Mammary epithelial cell (primary cell): ENCODE measurements at places on chromosomes 7 and 10. TPM values are rescaled to one million over a fixed set of nuclear protein-coding genes. Genes with fewer than 3 reads are reported as not detected.

Gene AEBP1
- 0.06 TPM for polyA plus RNA-seq

Gene RBM20
- not detected for polyA plus RNA-seq

Gene MARCHF5
- 22.3 TPM for polyA plus RNA-seq

Gene EGR2
- polyA plus RNA-seq = 0.23 TPM

Gene COG5
- 24.2 TPM for polyA plus RNA-seq

Gene NFE2L3
- polyA plus RNA-seq = 6.8 TPM

Gene C10orf53
- not detected for polyA plus RNA-seq

Gene CCL24
- not detected for polyA plus RNA-seq

Gene SLC16A12
- polyA plus RNA-seq = 0.07 TPM

Gene ATOH7
- 0.03 TPM for polyA plus RNA-seq

Gene GRID2IP
- 0.01 TPM for polyA plus RNA-seq

Gene NUTM2E
- polyA plus RNA-seq = not detected

Gene PON1
- polyA plus RNA-seq = not detected

Gene CCDC7
- 0.46 TPM for polyA plus RNA-seq

Gene MYOZ1
- polyA plus RNA-seq = not detected

Gene COPG2
- polyA plus RNA-seq = 27.3 TPM

Gene TAS2R41
- not detected for polyA plus RNA-seq

Gene KIAA1549
- 2.4 TPM for polyA plus RNA-seq

DNA sequence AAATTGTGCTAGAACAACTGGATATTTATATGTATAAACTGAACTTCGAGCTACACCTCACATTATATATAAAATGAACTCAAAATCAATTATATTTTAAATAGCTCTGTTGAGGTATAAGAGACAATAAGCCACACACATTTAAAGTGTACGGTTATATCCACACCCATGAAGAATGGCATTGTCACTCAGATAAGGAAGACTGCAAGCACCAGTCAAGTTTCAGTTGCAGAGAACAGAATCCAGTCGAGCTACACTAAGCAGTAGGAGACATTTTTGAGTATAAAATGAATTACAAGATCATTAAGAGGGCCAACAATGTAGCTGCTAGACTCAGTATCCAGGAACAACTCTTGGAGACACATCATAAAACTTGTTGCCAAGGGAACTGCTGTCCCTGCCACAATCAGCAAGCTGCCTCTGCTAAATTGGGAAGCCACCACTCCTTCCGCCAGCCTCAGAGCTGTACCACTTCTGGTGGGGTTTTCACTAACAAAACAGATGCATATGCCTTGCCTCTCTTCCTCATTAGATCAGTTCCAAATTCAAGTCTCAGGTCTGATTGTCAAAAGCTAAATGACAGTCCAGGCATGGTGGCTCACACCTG, 19.6 kb upstream of the GPNMB start:
- no peak for DNase-seq

GRCh38 chr7:157601530-157601929, 264.7 kb downstream of the DNAJB6 start:
- no peak for DNase-seq

GRCh38 chr7:587767-588166, 68.1 kb upstream of the PDGFA start:
- DNase-seq = no peak

GRCh38 chr7:31935124-31936054, 134.8 kb downstream of the PDE1C start:
- DNase-seq = no peak

GRCh38 chr10:26335574-26336093, 102.5 kb upstream of the APBB1IP start:
- DNase-seq = no peak

DNA sequence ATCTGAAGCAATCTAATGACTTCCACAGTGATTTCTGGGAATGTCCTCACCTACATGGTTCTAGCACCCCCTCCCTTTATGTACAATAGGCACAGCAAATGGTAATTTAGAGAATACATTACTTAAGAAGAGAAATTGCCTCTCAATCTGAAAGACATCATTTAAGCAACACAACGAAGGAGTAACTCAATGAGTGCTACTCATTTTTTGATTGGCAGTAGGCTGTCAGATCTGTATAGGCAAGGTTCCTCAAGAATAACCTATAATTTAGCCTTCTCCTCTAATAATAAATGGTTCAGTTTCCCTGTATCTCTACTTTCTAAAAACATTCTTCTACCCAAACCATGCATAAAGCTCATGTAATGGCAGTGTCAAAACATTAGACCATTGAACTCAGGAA, 30.6 kb upstream of the SEMA3C start:
- no peak for DNase-seq

- no peak for DNase-seq
Measured at GRCh38 chr7:66313886-66314568, 108.9 kb downstream of the TPST1 start.

GRCh38 chr10:98374217-98374985, 40.6 kb downstream of the PYROXD2 start:
- peak; percentile 75 for DNase-seq

- no peak for DNase-seq
Measured at GRCh38 chr10:130740166-130740565, 571.4 kb downstream of the TCERG1L start.

DNA sequence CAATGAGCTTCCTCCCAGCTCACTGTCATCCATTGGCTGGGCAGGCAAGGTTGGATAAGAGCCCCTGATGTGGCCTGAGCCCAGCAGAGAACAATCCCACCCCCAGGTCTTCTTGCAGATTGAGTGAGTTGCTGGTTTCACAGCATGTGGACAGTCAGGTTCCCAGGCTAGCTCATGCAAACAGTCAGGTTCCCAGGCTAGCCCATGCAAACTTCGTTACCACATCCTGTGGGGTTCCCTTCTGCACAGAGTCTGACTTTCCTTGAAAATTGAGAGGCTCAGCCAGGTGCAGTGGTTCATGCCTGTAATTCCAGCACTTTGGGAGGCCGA, 67.1 kb downstream of the TMEM130 start:
- no peak for DNase-seq

DNA sequence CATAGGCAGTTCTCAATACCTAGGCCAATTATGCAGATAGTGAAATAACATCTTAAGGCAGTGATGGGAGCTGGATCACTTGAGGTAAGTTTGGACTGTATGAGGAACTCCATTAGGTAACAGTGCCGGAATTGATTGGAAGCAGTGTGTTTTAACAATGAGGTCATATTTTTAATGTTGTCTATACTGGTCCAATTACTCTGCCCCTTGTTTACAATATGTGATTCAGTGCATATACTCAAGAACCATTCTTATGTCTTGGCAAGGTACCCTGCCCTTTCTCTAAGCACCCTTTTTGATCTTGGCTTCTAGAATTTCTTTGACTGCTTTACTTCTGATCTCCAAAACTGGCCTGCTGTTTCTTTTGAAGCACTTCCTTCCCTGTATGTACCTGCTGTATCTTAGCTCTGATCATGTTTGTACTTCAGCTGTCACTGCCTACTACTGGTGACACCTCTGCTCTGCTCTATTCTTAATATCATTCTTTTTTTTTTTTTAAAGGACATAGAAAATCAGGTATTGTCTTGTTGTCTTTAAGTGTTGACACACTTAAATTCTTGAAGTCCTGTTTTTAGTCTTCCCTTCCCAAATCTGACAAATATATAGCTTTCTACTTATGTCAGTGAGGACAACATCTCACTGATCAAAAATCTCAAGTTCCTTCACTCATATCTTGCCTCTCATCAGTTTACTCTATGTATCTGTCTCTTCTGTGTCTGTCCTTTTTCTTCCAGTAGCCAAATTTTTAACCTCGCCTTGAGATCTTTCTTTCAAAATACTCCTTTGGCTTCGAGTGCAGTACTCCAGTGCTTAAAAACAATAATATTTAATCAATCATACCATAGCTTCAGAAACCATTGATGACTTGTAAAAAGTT, 46.4 kb upstream of the RPA3 start:
- no peak for DNase-seq

GRCh38 chr10:27100813-27101347, 586 bp upstream of the ANKRD26 start:
- no peak for DNase-seq

- DNase-seq = no peak
Measured at GRCh38 chr7:157299613-157300368, 37.0 kb upstream of the DNAJB6 start.

DNA sequence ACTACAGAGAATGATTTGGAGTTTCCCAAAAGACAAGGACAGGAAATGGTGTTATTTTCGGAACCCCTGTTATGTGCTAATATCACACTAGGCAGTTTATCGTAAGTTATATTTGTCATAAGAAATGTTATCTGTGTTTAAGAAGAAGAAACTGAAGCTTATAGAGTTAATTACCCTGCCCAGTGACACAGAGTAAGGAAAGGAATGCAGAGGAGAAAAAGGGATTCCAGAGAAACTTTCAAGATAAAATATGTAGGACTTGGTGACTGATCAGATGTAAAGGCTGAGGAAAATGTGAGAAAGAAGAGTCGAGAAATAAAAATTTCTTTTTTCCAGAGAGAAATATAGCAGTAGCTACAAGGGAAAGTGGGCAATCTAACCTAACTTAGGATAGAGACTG, 63.5 kb upstream of the ZNF746 start:
- no peak for DNase-seq

- DNase-seq = peak; percentile 54
Measured at GRCh38 chr10:71964098-71964742, at the start of gene CHST3. Gene CHST3 (plus strand): TSS chr10:71964395. CDS start chr10:72005843, 41,448 bp downstream.

DNA sequence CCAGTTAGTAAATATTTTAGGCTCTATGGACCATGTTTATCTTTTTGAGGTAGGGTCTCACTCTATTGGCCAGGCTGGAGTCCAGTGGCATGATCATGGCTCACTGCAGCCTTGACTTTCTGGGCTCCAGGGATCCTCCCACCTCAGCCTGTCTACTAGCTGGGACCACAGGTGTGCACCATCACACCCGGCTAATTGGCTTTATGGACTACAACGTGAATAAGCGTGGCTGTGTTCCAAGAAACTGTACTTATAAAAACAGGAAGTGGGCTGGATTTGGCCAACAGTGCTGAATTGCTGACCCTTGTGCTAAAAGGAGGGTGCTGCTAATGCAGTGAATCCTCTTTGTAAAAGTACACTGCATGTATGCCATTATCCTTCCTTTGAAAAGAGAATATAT, 111.7 kb upstream of the CDK13 start:
- peak; percentile 66 for DNase-seq

DNA sequence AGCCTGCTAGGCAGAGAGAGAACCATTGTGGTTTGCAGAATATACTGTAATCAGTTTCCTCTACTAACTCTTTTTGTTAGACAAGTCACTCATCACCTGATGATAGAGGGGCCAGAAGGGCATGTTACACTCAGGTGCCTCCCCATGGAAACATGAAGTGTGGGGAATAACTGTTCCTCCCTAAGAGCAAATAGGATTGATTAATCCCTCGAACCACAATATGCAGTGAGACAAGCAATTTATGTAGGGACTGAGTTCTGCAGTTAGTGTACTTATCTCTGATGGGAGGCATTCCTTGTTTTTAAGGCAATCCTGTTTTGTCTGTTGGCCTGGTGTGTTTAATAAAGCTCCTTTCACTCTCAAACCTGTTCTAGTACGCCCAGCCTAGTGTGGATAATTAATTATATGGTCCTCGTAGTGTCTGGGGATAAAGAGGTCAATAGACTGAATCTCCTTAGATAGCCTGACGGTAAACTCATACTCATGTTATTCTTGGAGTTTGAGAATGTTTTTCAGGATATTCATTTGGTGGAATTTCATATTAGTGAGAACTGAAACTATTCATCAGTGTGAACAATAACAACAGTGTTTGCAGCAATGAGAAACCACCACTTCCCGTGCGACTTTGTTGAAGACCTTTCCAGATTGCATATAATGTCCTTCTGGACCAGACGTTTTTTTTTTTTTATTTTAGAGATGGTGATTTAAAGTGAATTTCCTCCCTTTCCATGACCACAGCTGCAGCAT, 344.8 kb upstream of the FZD8 start:
- no peak for DNase-seq

DNA sequence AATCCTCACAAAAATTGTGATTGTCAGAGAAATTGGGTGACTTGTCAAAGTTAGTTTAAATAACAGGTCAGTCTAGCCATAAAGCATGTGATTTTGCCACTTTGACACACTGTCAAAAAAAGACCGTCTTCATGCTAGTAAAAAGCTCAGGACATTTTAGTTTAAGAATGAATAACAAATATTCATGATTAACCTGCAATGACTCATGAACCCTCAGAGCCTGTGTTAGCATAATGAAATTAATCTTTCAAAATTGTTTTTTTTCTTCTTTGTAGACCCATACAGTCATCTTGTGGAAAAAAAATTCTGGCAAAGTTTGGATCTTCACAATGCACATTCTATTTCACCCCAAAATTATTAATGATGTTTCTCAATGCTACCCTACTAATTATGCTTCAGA, 255.2 kb upstream of the POT1 start:
- DNase-seq = peak; percentile 40

- DNase-seq = no peak
Measured at GRCh38 chr10:75679536-75679935, 248.1 kb downstream of the LRMDA start.

DNA sequence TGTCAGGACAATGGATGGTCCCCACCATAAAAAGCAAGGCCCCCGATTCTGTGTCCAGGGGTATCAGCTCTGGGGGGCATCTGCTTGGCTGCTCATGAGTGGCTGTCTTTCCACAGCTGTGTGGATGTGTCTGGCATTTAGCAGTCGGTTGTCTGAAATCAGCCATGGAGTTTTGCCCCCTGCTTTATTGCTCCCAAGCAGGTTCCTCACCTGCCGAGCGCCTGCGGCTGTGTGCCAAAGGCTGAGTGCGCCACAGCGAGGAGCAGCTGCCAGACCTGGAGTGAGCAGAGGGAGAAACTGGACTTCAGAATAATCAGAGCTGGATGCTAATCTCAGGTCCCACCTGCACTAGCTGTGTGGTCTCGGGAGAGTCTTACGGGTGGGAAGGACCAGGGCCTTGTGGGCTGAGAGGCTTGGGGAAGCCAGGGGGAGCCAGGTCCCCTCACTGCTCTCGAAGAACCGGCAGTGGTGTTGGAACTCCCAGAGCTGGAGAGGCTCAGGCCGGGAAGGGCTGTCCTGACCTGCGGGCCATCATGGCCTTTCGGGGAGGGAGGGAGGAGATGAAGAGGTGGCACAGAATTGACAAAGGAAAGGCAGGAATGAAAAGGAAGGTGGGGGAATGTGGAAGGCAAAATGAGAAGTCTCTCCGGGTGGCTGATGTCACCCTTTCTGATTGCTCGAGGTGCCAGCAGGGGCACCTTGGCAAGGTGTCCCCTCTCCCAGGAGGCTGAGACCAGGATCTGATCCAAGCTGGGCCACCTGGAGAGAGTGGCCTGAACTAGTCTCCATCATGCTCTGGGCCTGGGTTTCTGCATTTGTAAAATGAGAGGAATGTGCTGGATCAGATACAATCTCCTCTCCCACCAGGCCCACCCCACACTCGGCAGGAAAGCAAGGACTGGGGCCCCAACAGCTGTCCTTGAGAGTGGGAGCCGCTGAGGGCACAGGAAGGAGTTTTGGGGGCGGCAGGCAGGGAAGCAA, 30.2 kb upstream of the LEP start:
- DNase-seq = no peak

- no peak for DNase-seq
Measured at GRCh38 chr7:99844328-99844727, 16.5 kb downstream of the CYP3A43 start.

GRCh38 chr10:527416-527815, 162.1 kb downstream of the DIP2C start:
- DNase-seq = no peak

GRCh38 chr10:120824881-120825309, 26.3 kb upstream of the WDR11 start:
- DNase-seq = no peak
